Glutamatergic neuron (in vitro differentiated cells): ENCODE measurements at places on chromosomes 7 and 10. TPM values are rescaled to one million over a fixed set of nuclear protein-coding genes. Genes with fewer than 3 reads are reported as not detected.

GDF10 gene
- not detected for total RNA-seq

BAIAP2L1 gene
- total RNA-seq, result 0.66 TPM

INHBA gene
- not detected for total RNA-seq

IQUB gene
- 0.98 TPM for total RNA-seq

PNLIPRP1 gene
- not detected for total RNA-seq
